ENCODE measurements at places on chromosomes 4 and X.

GRCh38 chr4:124481123-124481522 is 231.4 kb downstream of the ANKRD50 start:
- no peak for DNase-seq

DNA sequence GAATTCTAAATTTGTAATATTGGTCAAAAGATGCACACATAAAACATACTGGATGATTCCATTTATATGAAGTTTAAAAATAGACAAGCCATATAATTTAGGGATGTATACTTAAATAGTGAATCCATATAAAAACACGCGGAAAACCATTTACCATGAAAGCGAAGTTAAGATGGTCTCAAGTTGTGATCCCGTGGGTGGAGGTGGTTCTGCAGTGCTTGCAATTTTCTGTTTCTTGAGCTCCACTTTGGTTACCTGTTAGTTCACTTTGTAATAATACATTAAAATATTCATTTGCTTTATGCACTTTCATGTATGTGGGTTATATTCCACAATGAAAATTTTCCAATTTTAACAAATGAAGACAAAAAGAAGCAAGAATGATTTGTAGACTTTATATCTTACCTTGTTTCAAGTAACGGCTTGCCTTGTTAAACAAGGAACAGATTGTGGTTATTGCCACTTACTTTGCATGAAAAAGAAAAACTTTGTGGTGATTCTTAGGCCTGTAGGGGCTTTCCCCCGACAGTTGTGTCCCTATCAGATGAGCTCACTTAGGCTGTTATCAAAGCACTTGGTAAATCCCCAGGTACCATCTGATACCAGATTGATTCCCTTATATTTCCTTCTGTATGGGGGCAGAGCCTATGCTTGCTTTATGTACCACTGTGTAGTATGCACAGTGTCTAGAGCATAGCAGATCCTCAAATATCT is 12.2 kb downstream of the UCP1 start:
- no peak for DNase-seq

- no peak for DNase-seq
Observed at GRCh38 chrX:5857232-5857631, 371.4 kb downstream of the NLGN4X start.

DNA sequence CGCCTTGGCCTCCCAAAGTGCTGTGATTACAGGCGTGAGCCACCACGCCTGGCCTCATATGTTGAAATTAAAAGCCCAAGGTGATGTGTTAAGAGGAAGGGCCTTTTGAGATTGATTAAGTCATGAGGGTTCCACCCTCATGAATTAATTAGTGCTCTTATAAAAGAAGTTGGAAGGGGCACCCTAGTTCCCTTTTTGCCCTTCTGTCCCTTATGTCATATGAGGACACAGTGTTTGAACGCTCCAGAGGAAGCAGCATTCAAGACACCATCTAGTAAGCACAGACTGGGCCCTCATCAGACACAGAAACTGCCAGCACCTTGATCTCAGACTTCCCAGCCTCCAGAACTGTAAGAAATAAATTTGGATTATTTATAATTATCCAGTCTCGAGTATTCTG is 5.1 kb upstream of the APLN start:
- no peak for DNase-seq

DNA sequence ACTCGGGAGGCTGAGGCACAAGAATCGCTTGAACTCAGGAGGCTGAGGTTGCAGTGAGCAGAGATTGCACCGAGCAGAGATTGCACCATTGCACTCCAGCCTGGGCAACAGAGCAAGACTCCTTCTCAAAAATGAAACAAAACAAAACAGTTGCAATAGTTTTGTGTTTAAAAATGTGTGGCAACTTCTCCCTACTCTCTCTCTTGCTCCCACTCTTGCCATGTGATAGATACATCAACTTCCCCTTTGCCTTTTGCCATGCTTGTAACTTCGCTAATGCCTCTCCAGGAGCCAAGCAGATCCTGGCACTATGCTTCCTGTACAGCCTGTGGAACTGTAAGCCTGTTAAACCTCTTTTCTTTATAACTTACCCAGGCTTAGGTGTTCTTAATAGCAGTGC is 52.5 kb upstream of the INTU start:
- no peak for DNase-seq

- DNase-seq: no peak
Observed at GRCh38 chrX:150012647-150013381, 74.5 kb upstream of the EOLA2 start.

- DNase-seq: no peak
Observed at GRCh38 chr4:144984241-144984640, 113.8 kb downstream of the ANAPC10 start.

DNA sequence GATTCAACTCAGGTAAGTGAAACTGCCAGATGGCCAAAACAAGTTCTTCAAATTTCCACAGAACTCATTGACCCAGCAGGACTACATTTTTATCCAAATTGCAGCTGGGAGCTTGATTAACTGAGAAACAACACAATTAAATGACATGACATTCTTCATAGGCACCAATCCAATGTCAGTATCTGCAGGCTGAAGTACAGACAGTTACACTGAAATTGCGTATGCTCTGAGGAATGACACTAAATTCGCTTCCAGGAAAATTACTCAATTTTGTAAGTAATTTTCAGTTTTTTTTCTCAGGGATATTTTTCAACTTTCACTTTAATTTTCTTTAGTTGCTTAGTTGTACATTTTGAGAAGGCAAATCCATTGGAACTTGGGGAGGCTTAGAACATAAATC is 4.5 kb downstream of the C1GALT1C1 start:
- no peak for DNase-seq

All from NCI-H2171 treated with DMSO at 0.1 percent for 48 hours (cell line).